ENCODE measurements at places on chromosomes 16 and 17.
A peak's percentile ranks its signal among the peaks of the same experiment; 100 is the strongest.

DNA sequence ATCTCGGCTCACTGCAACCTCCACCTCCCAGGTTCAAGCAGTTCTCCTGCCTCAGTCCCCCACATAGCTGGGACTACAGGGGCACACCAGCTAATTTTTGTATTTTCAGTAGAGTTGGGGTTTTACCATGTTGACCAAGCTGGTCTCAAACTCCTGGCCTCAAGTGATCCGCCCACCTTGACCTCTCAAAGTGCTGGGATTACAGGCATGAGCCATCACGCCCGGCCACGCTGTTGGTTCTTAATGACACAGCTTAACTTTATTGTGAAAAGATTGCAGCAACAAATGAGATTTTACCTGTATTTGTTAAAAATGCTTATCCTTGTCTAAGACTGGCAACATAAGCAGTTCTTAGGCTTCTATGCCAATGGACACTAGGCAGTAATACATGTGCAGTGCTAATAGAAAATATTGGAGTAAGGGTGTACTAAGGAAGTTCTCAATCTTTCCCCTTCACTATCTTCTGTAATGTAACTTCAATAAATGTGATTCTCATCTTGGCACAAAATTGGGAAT is 2.9 kb downstream of the UBB start:
- DNase-seq: no peak

- DNase-seq: no peak
Measured at GRCh38 chr17:70278844-70279462, 109.6 kb downstream of the KCNJ2 start.

DNA sequence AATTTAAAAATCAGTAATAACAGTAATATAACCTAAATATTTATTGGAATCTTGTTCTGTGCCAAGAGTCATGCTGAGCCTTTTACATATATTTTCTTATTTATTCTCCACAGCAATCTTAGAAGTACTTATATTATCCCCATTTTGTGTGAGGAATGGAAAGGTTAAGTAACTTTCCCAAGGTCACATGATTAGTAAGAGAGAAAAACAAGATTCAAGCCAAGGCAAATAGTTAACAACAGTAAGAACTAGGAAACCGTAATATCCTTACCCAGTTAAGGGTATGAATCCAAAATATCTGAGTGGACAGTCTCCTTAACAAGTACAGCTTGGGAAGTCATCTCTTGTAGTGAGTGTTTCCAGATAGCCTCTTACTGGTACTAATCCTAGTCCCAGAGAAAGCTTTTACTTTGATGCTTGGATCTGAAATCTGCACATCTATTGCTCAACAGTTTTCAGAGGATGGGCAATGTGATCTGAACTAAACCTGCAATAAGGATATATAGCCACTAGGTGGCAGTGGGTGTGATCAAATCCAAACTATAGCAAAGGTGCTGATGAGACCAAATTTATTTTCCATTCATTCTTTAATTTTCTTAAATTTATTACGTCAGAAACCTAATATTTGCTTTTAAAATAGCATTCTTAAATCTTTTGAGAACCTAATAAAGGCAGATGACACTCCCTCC is 23.3 kb downstream of the SHISA6 start:
- no peak for DNase-seq

- no peak for DNase-seq
Measured at GRCh38 chr16:26606381-26607150, 460.2 kb upstream of the C16orf82 start.

- no peak for DNase-seq
Measured at GRCh38 chr17:81713556-81714411, 1.7 kb downstream of the SLC25A10 start.

DNA sequence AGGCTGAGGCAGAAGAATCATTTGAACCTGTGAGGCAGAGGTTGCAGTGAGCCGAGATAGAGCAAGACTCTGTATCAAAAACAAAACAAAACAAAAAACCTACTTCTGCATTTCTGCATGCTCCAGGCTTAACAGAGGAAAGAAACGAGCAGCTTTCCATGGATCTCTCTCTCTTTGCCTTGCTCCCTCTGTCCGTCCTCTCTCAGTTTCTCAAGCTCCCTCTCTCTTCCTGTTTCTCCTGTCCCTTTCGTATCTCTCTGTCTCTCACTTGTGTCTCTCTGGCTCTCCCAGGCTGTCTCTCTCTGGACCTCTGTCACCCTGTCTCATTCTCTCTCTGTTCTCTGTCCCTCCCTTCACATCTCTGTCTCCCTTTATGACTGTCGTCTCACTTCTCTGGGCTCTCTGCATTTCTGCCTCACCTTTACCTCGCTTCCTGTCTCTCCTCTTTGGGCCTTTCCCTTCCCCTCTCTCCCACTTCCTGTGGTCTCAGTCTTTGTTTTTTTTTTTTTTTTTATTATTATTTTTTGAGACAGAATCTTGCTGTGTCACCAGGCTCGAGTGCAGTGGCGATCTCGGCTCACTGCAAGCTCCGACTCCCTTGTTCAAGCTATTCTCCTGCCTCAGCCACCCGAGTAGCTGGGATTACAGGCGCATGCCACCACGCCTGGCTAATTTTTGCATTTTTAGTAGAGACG is 4.1 kb upstream of the PITPNA start:
- no peak for DNase-seq

DNA sequence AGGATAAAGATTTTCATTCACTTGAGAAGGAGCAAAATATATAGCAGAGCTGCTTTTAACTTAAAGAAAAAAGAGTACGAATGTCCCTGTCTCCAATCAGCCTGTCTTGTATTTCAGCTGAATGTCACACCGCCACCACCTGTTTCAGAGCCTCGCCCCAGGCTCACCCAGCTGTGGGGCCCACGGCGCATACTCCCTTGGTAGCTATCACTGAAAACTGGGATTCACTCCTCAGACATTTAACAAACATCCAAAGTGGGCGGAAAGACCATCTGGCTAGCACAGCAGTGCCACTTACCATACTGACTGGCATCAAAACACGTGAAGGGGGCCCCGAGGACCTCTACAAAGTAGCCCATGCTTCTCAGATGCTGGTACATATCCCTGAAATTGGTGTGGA is 25.4 kb upstream of the SLC38A8 start:
- DNase-seq: no peak

- DNase-seq: no peak
Measured at GRCh38 chr17:35254107-35254773, 11.4 kb downstream of the SLFN5 start.

- DNase-seq: no peak
Measured at GRCh38 chr17:6366221-6366666, 68.7 kb downstream of the AIPL1 start.

GRCh38 chr17:61325382-61326073 is 74.1 kb upstream of the TBX2 start:
- DNase-seq: no peak

- peak; percentile 61 for DNase-seq
Measured at GRCh38 chr16:57576429-57576870, 34.0 kb downstream of the ADGRG5 start.

DNA sequence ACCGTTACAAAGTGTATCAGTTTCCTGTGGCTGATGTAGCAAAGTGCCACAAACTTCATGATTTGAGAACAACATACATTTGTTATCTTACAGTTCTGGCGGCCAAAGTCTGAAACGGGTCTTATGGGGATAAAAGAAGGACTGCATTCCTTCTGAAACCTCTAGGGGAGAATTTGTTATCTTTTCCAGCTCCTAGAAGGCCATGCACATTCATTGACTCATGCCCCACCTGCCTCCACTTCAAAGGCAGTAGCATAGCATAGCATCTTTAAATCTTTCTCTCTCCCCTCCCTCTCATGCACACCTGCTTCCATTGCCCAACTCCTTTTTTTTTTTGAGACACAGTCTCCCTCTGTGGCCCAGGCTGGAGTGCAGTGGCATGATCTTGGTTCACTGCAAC is 190.7 kb upstream of the DYNLRB2 start:
- no peak for DNase-seq

- no peak for DNase-seq
Measured at GRCh38 chr17:66345264-66345663, 42.9 kb downstream of the PRKCA start.

DNA sequence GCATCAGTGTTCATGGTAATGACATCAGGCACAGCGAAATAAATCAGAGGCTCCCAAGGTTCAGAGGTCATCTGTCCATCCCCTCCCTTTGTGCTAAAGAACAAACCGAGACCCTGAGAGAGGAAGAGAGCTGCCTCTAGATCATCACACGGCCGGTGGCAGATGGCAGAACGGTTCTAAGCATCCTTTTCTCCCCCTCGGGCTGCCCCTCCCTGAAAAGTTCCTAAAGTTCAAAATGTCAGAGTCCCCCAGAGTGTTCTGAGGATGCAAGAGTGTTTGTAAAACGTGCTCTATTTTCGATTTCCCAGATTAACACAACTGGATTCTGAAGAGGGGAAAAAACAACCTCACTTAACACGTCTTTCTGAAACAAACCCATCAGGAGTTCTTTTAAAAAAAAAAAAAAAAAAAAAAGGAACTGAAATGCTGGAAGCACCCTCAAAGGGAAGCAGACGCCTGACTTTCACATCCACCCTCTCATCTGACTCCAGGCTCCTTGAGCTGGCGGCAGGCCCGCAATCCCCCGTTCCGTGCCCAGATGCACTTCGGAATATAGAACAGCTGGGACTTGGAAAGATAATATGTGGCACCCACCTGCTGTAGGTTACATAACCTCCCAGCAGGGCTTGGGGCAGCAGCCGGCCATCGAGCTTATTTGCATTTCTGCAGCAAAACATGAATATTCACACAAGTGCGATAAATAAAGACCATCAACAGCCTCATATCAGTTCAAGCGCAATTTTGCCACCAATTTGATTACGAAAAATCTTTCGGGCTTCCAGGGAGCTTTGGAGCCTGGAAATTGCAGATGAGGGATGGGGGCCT is 115.5 kb upstream of the SMURF2 start:
- no peak for DNase-seq

GRCh38 chr16:84937196-84938005 is 73.9 kb downstream of the ZDHHC7 start:
- DNase-seq: no peak

DNA sequence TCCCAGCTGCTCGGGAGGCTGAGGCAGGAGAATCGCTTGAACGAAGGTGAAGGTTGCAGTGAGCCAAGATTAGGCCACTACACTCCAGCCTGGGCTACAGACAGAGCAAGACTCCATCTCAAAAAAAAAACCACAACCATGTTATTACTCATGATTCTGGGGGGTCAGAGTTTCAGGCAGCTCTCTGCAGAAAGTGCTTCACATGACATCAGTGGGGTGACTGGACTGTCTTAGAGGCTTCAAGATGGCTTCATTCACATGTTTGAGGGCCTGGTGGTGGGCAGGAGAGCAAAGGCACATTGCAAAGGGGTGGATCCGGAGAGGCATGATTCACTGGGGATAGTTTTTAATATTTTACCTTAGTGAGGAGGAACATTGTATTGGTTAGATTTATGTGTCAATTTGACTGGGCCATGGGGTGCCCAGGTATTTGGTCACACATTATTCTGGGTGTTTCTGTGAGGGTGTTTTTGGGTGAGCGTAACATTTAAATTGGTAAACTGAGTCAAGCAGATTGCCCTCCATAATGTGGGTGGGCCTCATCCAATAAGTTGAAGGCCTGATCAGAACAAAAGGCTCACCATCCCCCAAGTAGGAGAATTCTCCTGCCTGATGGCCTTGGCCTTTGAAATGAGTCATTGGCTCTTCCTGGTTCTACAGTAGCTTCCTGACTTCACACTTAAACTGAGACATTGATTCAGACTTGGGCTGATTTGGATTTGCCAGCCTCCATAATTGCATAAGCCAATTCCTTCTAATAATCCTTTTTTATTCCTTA is 109.8 kb downstream of the GOSR1 start:
- DNase-seq: no peak

DNA sequence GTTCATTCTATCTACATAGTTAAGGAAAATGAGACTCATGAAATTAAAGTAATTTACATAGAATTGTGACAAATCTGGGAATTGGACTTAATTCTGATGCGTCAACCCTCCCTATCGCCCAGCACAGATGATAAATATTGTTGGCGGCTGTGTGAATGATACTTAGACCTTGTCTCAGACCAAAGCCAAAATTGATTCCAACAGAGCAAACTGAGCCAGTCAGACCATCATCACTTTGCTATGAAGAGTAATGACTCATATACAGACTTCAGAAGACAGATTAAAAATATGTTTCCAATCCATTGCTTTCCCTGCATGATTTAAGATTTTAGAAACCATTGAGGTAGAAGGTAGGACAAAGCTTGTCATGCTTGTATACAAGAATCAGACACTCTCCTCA is 1156.7 kb upstream of the CDH8 start:
- no peak for DNase-seq

DNA sequence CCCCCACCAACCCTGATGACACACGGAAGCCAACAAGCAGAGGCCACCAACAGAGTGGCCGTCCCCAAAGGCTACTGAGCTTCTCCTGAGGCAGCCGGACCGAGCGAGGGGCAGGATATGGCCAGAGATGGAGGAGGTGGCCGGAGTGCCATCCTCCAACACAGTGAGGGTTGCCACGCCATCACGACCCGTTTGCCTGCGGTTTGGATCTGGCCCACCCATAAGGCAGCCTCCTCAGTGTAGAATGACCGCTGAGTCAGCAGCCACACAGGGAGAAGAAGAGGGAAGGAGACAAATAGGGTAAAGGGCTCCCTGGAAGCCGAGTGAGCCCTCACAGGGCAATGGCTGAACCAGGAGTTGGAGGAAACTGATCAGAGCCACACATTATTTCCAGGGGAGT is 13.8 kb downstream of the HNF1B start:
- no peak for DNase-seq

DNA sequence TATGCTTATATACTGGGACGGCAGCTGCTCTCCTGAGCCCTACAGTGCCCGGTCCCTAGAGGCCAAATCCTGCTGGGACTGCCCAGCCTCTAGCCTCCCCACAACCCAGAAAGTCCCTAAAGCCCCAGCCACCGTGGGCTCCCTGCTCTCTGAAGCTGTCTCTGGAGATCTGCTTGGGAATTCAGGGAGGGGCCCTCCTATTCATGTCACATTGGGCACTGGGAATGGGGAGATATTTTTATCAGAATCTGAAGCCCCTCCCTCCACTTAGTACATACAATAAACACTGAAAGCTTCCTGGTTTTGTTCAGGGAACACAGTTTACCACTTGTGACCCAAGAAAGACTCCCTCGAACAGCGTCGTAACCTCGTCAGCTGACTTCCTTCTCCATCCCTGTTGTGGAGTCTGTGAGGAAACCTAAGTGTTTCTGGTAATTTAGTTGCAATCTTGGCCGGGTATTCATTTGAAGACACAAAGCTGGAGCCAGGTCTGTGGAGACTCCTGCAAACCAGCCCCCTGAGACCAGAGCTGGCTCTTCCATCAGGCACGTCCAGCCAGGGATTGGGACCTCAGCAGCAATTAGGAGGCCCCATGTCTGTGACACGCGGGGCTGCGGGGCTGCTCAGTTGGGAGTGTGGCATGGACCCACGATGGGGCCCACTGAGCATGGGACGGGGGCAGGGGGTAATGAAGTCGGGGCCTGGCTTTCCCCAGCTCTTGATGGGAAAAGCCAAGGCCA is 38.5 kb downstream of the PGS1 start:
- no peak for DNase-seq

DNA sequence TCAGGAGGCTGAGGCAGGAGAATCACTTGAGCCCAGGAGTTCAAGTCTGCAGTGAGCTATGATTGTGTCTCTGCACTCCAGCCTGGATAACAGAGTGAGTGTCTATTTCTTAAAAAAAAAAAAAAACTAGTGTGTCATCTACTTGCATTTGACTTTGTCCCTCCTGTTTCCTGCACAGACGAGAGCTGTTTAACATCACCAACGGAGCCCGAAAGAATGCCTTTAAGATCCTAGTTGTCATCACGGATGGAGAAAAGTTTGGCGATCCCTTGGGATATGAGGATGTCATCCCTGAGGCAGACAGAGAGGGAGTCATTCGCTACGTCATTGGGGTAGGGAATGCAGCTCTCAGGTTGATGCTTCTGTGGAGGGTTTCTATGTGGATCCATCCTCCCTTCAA is 13.4 kb downstream of the ITGAM start:
- DNase-seq: no peak

- DNase-seq: no peak
Measured at GRCh38 chr16:7651803-7652570, 319.3 kb downstream of the RBFOX1 start.

Measured in stimulated activated CD8-positive, alpha-beta memory T cell treated with anti-CD3 and anti-CD28 coated beads, Interleukin-7, amount 100 ng/mL, for 4 hours (primary cell).